ENCODE measurements at places on chromosomes 2 and 18. TPM values are rescaled to one million over a fixed set of nuclear protein-coding genes. Genes with fewer than 3 reads are reported as not detected.

Gene CMPK2
- 15.4 TPM for total RNA-seq

GRCh38 chr2:140316345-140316744 lies 1536.2 kb upstream of the NXPH2 start:
- no peak for DNase-seq

Gene DSG2
- 5.9 TPM for total RNA-seq

- DNase-seq, result no peak
Observed at GRCh38 chr2:162992828-162993227, 154.3 kb upstream of the KCNH7 start.

DNA sequence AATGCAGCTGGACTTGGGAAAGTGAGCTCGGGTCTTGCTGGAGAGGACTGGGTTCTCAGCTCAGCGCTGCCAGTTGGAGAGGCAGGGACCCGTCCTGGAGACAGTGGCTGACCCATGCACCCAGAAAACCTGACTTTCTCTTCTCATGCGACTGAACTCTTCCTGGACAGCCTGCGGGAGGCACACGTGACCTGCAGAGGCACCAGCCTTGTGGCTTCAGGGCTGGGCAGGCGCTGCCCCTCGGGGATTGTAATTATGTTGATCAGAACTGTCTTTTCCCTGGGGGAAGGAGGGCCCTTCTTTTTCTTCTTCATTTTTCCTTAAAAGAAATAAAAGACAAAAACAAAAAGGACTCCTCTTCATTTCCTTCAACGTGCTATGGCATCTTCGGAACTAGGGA lies 198.1 kb downstream of the VAPA start:
- no peak for DNase-seq

DNA sequence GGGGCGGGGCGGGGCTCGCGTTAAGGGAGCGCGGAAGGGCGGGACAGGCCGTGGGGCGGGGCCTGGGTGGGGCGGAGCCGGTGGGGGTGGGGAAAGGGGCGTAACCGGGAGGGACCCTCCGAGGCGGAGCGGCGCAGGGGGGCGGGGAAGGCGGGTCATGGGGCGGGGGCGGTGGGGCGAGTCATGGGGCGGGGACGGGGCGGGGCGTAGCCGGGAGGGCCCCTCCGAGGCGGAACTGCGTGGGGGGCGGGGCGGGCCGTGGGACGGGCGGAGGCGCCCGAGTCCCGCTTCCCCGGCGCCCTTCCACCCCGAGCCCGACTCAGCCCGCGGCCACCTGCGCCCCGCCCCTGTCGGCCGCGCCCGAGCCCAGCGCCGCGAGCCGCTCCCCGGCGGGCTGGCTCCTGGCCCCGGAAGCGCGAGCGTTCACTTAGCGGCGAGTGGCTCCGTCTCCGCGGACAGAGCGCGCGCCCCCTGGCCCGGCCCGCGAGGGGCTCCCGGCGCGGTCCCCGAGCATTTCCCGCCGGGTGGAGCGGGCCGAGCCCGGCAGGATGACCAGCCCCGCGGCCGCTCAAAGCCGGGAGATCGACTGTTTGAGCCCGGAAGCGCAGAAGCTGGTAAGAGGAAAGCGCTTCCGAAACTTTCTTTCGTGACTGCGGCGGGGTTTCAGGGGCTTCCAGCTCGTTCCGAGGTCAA lies 64.7 kb downstream of the LRRFIP1 start:
- DNase-seq, result peak; percentile 97

Gene MEP1B
- 0.39 TPM for total RNA-seq

DNA sequence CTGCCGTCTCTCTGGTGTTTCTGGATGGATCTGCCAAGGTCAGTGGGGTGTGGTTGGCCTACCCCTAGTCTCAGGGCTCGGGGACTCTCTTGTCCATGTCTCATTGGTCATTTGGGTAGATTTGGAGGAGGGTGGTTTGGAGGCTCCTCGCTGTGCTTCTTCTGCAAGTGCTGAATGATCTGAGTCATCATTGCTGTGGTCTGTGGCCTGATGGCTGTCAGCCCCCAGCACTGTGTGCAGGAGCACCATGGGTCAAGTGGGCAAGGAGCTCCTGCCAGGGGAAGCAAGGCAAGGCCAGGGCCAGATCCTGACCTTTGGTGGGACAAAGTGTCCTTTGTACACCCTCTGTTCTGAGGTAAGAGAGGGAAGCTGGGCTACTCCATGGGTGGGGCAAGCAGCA lies 221.8 kb downstream of the FHOD3 start:
- DNase-seq, result no peak

Gene TMEM169
- total RNA-seq, result 0.31 TPM

GRCh38 chr2:239329972-239330572 lies 70.7 kb downstream of the HDAC4 start:
- no peak for DNase-seq

DNA sequence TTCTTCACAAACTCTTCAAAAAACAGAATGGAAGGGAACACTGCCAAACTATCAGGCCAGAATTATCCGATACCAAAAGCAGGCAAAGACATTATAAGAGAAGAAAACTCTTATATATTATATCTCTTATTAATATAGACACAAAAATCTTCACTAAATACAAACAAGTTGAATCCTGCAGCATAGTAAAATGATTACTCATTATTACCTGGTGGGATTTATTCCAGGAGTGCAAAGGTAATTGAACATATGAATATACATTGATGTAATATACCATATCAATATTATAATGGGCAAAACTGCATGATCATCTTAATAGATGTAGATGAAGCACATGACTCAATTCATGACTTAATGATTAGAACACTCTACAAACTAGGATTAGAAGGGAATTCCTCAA lies 25.1 kb downstream of the ABCB11 start:
- no peak for DNase-seq

Gene SH3BP4
- total RNA-seq, result 64.4 TPM

Gene CD226
- 2.6 TPM for total RNA-seq

Data from testis (tissue), 5 donors.